ENCODE measurements at places on chromosomes 7 and 10. TPM values are rescaled to one million over a fixed set of nuclear protein-coding genes. Genes with fewer than 3 reads are reported as not detected.
A peak's percentile ranks its signal among the peaks of the same experiment; 100 is the strongest.

- no peak for DNase-seq
These were observed 332.6 kb upstream of the KLF6 start for GRCh38 chr10:4117604-4118003.

The NUTM2A gene
- polyA plus RNA-seq = not detected

GRCh38 chr10:48254750-48255512 lies 19.6 kb downstream of the FRMPD2 start:
- DNase-seq = no peak

DNA sequence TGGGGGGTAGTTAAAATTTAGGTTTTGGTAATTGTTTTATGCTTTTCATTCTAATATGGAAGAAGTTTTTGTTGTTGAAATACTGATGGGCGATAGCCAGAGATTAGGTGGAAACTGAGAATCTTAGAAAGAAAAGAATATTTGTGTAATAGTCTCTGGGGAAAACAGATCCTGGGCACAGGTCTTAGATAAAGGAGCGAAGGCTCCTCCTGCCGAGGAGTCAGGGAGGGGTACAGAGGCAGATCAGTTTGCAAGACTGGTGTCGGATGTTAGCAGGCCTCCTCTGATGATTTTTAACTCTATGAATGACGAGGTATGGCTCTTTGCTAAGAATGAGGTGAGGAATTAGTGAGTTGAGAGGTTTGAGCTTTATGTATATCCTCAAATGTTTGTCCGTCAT lies 339.7 kb downstream of the HGF start:
- no peak for DNase-seq

GRCh38 chr10:48931188-48931587 lies 8.5 kb downstream of the LRRC18 start:
- DNase-seq = no peak

DNA sequence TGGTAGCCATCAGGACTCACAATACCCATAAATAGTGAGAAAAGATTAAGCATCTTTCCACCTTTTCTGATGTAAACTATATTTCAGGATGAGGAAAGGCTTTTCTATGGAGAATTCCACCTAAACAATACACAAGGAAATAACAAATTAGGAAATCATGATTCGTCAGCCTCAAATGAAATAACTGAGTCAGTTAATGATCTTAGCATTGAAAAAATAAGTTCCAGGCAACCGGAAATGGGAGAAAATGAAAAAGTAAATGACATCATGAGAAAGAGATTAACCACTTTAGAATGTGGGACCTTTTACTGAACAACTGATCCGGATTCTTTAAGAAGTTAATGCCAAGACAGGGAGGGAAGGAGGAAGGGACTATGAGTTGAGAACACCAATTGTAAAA lies 742.3 kb downstream of the TNS3 start:
- peak; percentile 73 for DNase-seq

The SRRM3 gene
- 0.91 TPM for polyA plus RNA-seq

DNA sequence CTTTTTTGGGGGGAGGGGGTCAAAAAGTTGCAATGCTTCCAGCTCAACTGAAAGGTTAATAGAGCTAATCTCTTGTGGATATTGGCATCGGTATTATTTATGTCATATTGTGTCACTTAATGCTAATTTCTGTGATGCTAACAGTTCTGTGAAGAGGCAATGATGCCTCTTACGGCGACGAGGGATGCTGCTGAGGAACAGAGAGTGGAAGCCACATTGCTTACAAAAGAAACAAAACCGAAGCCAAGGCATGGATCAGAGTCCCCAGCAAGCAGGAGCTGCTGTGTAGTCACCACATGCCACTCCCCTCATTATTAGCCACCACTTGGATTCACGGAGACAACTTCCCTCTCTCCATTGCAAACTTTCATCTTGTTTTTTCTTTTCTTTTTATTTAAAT lies 536.5 kb upstream of the MGMT start:
- DNase-seq = no peak

The MUC3A gene
- not detected for polyA plus RNA-seq

The OPALIN gene
- not detected for polyA plus RNA-seq

GRCh38 chr7:124444696-124445480 lies 320.7 kb downstream of the GPR37 start:
- no peak for DNase-seq

DNA sequence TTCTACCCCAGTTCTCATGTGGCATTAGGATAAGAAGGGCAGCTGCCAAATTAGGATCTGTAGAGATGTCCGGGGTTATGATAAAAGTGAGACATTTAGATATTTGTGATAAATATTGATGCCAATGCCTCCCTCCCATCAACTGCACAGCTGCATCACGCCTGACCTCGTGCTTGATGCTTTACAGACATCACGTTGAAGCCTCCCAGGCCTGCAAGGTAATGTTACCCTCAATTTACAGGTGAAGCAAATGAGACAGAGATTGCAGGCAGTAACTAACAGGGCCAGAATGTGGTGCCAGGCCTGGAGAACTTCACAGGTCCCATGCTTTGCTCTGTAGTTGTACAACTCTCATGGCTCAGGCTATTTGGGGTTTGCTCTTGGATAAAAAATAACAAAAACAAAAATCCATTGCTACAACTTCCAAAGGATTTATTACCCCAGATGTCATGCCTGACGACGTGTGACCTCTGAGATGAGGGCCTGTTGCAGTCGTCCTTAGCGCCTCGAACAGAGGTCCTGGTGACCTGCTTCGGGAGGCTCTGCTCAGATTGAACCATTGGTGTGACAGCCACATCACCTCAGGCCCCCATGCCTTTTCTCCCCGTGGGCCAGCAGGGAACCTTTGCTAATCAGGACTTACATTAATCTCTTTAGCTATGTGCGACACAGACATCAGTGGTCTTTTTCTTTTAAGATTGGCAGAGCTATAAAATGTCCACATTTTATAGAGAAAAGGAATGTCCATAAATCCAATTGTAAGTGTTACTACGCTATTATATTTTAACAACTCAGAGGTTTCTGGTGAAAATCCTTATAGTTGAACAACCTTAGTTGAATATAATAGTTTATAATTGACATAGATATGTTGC lies 169.3 kb downstream of the ADAM12 start:
- DNase-seq = no peak

GRCh38 chr10:114694752-114695151 lies 36.7 kb upstream of the ABLIM1 start:
- peak; percentile 54 for DNase-seq

The SHTN1 gene
- polyA plus RNA-seq = 3.5 TPM

GRCh38 chr10:34392641-34393170 lies 422.4 kb downstream of the PARD3 start:
- no peak for DNase-seq

- DNase-seq = no peak
These were observed 22.0 kb downstream of the CDCA7L start for GRCh38 chr7:21923658-21924057.

The SRGN gene
- 90.0 TPM for polyA plus RNA-seq

GRCh38 chr10:124557648-124558338 lies 96.2 kb downstream of the LHPP start:
- no peak for DNase-seq

GRCh38 chr7:24138343-24138742 lies 145.6 kb upstream of the NPY start:
- no peak for DNase-seq

The GIMAP5 gene
- polyA plus RNA-seq = not detected

GRCh38 chr10:89894051-89894450 lies 192.7 kb downstream of the KIF20B start:
- DNase-seq = no peak

The NCF1 gene
- polyA plus RNA-seq = not detected

DNA sequence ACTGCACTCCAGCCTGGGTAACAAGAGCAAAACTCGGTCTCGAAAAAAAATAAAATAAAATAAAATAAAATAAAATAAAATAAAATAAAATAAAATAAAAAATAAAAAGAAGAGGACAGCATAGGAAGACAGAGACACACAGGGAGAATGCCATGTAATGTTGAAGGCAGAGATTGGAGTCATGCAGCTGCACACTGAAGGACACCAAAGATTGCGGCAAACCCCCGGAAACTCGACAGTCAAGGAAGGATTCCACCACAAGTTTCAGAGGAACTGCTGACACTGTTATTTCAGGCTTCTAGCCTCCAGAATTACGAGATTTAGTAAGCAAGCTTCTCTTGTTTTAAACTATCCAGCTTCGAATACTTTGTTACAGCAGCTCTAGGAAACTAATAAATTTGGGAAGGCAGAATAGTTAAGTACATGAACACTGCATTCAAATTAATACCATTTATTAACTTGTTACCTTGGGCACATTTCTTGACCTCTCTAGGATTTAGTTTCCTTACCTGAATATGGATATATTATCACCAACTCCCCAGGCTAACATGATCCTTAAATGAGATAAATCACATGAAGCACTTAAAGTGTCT lies 9.5 kb downstream of the CPED1 start:
- DNase-seq = no peak

All from GM23248 (cell line).